ENCODE measurements at places on chromosomes 1 and 21. TPM values are rescaled to one million over a fixed set of nuclear protein-coding genes. Genes with fewer than 3 reads are reported as not detected.

DNA sequence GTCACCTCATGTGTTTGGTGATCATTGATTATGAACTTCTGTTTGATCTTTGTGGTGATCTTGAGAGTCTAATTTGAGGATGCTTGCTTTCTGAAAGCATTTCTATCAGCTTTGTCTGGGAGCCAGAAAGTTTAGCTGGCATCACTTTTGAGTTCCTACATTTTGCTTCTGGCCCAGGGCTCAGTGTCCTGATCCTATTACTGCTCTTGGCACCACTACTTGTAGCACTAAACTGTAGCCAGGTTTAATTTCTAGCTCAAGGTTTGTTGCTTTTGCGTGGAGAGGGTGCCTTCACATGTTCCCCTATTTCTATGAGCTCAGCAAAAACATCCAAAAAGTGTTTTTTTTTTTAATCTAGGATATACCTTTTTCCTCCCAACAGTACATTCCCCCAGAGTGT lies 9.3 kb downstream of the TTC3 start:
- no peaks in the 10 kb centered on the region for H3K27me3 ChIP-seq
- H3K4me3 ChIP-seq, result no peak overlapping the region
- no peak overlapping the region for H3K27ac ChIP-seq
- no peak for DNase-seq
- H3K4me1 ChIP-seq, result peaks cover 7% of the 10 kb centered on the region
- no peaks in the 10 kb centered on the region for H3K36me3 ChIP-seq

- peak overlapping the region; percentile 87 for H3K4me3 ChIP-seq
- no peaks in the 10 kb centered on the region for H3K27me3 ChIP-seq
- peak overlapping the region; percentile 98 for H3K27ac ChIP-seq
- no peak for DNase-seq
- peaks cover 49% of the 10 kb centered on the region for H3K4me1 ChIP-seq
- no peaks in the 10 kb centered on the region for H3K36me3 ChIP-seq
Observed at GRCh38 chr1:225654688-225655508, 2.0 kb upstream of the ENAH start.

- no peaks in the 10 kb centered on the region for H3K36me3 ChIP-seq
- H3K4me3 ChIP-seq, result no peak overlapping the region
- H3K4me1 ChIP-seq, result no peaks in the 10 kb centered on the region
Observed at GRCh38 chr1:233744779-233745513, 131.0 kb downstream of the KCNK1 start.

GRCh38 chr1:30748098-30748698 lies 9.4 kb downstream of the LAPTM5 start:
- H3K4me3 ChIP-seq, result no peak overlapping the region
- peaks cover 10% of the 10 kb centered on the region for H3K4me1 ChIP-seq
- H3K27me3 ChIP-seq, result no peaks in the 10 kb centered on the region
- DNase-seq, result no peak
- H3K36me3 ChIP-seq, result no peaks in the 10 kb centered on the region

- H3K4me1 ChIP-seq, result peaks cover 35% of the 10 kb centered on the region
- peak overlapping the region; percentile 6 for H3K27ac ChIP-seq
- H3K36me3 ChIP-seq, result no peaks in the 10 kb centered on the region
- no peak for DNase-seq
- peak overlapping the region; percentile 88 for H3K4me3 ChIP-seq
Observed at GRCh38 chr1:8701794-8702471, 115.5 kb downstream of the RERE start.

GRCh38 chr1:219505886-219506285 lies 107.0 kb downstream of the ZC3H11B start:
- no peaks in the 10 kb centered on the region for H3K4me1 ChIP-seq
- H3K27ac ChIP-seq, result no peak overlapping the region
- no peaks in the 10 kb centered on the region for H3K27me3 ChIP-seq

The TMIGD3 gene
- total RNA-seq, result 4.7 TPM

DNA sequence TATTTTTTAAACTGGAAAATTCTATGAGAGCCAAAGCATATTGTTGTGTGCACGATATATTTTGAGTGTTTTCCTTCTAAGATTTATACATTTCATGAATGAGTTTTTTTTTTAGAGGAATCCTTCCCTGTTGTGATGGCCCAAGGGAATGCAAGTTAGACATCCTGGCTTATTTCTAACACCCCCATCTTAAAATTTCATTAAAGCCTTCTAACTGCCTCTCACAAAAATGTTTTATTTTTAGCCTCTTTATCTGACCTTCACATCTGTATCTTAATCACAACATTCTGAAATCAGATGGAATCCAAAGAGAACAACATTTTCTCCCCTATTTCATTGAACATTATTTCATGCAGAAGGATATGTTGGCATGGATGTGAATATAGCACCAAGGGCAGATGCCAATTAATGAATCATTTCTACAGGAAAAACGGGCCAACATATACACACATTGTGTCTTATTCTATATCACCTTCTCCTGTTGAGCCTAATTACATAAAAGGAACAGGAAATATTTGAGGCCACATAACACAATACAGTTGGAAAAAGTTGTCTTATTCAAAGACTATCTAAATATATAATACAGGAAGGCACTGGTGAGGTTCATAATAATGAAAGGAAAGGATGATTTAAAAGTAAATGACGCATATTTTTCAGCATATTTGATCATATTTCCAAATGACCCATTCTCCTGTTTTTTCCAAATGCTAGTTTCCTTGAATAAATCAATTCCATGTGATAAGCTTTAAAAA lies 455.5 kb downstream of the TTLL7 start:
- H3K4me1 ChIP-seq, result no peaks in the 10 kb centered on the region
- no peaks in the 10 kb centered on the region for H3K27me3 ChIP-seq
- no peak overlapping the region for H3K27ac ChIP-seq

DNA sequence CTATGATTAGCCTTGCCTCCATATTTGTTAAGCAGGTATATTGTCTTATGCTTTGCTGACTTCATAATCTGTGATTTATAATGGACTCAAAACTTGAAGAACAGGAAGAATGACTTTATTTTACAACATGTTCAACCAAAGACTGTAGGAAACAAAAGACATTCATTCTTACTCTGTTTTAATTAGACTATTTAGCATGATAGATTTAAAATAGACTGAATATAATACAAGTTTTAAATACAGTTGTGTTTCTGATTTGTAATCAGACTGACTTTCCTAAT lies 63.1 kb downstream of the CDC14A start:
- H3K27ac ChIP-seq, result no peak overlapping the region
- no peak for DNase-seq
- H3K27me3 ChIP-seq, result no peaks in the 10 kb centered on the region
- H3K4me1 ChIP-seq, result peaks cover 3% of the 10 kb centered on the region
- H3K36me3 ChIP-seq, result no peaks in the 10 kb centered on the region

DNA sequence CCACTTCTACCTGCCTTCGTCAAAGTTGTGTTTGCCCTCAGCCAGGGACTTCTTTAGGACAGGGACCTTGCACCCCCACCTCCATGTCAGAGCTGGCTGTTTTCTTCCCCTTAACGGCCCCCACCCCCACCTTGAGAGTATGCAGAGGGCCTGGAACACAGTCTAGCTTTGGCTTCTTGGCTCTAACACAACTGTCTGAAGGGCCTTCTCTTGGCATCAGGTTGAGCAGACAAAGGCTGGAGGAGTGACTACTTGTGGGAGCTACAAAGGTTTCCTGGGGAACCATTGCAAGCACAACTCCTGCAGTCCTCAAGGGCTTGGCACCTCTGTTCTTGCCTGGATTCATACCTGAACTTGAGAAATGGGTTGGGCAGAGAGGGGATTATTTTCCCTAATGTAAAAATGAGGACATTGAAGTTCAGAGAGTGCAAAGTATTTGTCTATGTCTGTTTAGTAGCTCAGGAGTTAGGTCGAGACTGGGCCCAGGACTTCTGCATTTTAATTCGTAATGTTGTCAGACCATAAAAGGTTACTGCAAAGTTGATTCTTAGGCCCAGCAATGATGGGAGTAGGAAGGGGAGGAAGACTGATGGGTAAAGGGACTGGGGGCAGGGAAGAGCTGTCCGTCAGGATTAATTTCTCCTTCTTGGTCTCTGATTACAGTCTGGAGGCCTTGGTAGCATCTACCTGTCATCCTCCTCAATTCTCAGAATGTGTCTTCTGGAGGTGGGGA lies 2.6 kb downstream of the CYP4B1 start:
- no peak overlapping the region for H3K4me3 ChIP-seq
- no peaks in the 10 kb centered on the region for H3K36me3 ChIP-seq
- no peak for DNase-seq

- peaks cover 12% of the 10 kb centered on the region for H3K36me3 ChIP-seq
- H3K27ac ChIP-seq, result peak overlapping the region; percentile 53
- peaks cover 94% of the 10 kb centered on the region for H3K4me1 ChIP-seq
- H3K27me3 ChIP-seq, result no peaks in the 10 kb centered on the region
Observed at GRCh38 chr1:27559466-27560030, 44.4 kb downstream of the AHDC1 start.

The MTARC2 gene
- total RNA-seq, result 32.1 TPM

- H3K4me1 ChIP-seq, result no peaks in the 10 kb centered on the region
- H3K36me3 ChIP-seq, result no peaks in the 10 kb centered on the region
- H3K27ac ChIP-seq, result no peak overlapping the region
Observed at GRCh38 chr21:23578027-23578426, 2029.3 kb downstream of the MRPL39 start.

- no peak overlapping the region for H3K4me3 ChIP-seq
- no peak for DNase-seq
- no peaks in the 10 kb centered on the region for H3K36me3 ChIP-seq
- H3K4me1 ChIP-seq, result no peaks in the 10 kb centered on the region
Observed at GRCh38 chr1:4847711-4848110, 193.3 kb downstream of the AJAP1 start.

DNA sequence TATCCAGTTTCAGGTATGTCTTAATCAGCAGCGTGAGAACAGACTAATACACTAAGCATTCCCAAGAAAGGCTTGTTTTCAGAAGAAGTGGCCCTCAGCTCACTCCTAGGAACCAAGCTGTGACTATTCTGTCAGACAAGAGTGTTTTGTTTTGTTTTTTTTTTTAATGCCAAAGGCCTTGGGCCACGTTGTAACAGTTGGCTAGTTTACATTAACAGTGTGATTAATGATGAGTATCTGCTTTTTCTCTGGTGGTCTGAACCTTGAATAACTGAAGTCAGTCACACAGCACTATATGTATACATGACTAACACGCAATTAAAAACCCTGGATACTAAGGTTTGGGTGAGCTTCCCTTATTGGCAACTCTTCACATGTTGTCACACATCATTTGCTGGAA lies 21.9 kb downstream of the DPYD start:
- no peak overlapping the region for H3K27ac ChIP-seq
- H3K4me1 ChIP-seq, result peaks cover 9% of the 10 kb centered on the region
- H3K36me3 ChIP-seq, result no peaks in the 10 kb centered on the region
- no peak overlapping the region for H3K4me3 ChIP-seq

GRCh38 chr21:37219761-37220432 lies 47.2 kb downstream of the VPS26C start:
- no peak for DNase-seq
- peak overlapping the region; percentile 89 for H3K4me3 ChIP-seq
- H3K36me3 ChIP-seq, result peaks cover 10% of the 10 kb centered on the region

DNA sequence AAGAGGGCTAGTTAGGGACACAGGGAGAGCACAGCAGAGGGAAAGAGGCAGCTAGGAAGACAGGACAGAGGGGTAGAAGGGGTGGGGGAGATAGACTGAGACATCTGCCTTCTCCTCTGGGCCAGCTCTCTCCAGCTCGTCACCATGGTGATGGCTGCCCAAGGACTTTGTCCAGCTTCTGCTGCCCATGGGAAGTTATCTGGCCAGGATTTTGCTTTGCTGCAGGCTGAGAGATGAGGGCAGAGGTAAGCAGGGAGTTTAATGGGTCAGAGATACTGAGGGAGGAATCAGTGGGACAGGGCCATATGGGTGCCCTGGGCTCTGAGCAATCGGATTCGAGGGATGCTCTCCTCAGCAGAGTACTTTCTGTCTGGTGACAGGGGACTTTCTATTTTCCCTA lies 34.5 kb upstream of the GPR37L1 start:
- no peak for DNase-seq
- no peak overlapping the region for H3K27ac ChIP-seq
- no peak overlapping the region for H3K4me3 ChIP-seq
- no peaks in the 10 kb centered on the region for H3K27me3 ChIP-seq
- H3K36me3 ChIP-seq, result no peaks in the 10 kb centered on the region

GRCh38 chr1:227797144-227797543 lies 18.3 kb upstream of the PRSS38 start:
- no peaks in the 10 kb centered on the region for H3K27me3 ChIP-seq
- H3K27ac ChIP-seq, result no peak overlapping the region
- no peaks in the 10 kb centered on the region for H3K36me3 ChIP-seq
- peaks cover 6% of the 10 kb centered on the region for H3K4me1 ChIP-seq
- no peak overlapping the region for H3K4me3 ChIP-seq

- H3K4me3 ChIP-seq, result no peak overlapping the region
- no peaks in the 10 kb centered on the region for H3K27me3 ChIP-seq
- DNase-seq, result no peak
- H3K27ac ChIP-seq, result no peak overlapping the region
Observed at GRCh38 chr1:90412563-90412962, 304.5 kb downstream of the BARHL2 start.
